ENCODE measurements at places on chromosomes 5 and 9.

- no peak for DNase-seq
Observed at GRCh38 chr5:33795496-33795895, 96.3 kb downstream of the ADAMTS12 start.

GRCh38 chr5:174581479-174581878 lies 142.9 kb upstream of the MSX2 start:
- DNase-seq: no peak

GRCh38 chr9:23375511-23375910 lies 450.5 kb downstream of the ELAVL2 start:
- no peak for DNase-seq

DNA sequence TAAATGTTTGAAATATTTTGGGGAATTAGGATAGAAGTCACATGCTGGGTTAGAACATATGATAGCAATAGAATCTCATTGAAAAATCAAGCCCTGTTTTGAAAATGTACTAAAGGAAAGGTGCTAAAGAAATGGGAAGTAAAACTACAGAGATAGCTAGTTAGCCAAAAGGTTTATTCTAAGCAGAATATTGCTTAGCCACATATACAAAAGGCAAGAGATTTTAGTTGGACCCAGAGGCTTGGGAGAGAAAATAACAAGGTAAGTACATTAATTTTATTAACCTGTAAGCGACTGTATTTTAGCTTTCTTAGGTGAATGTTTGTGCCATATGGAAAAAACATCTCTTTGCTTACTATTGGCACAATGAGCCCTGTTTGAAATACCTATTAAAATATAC lies 108.3 kb downstream of the RPS23 start:
- DNase-seq: no peak

- DNase-seq: no peak
Observed at GRCh38 chr9:3730511-3730922, 204.7 kb upstream of the RFX3 start.

GRCh38 chr9:38445154-38446043 lies 21.1 kb upstream of the IGFBPL1 start:
- no peak for DNase-seq

- no peak for DNase-seq
Observed at GRCh38 chr9:706606-707459, 134.7 kb upstream of the DMRT1 start.

DNA sequence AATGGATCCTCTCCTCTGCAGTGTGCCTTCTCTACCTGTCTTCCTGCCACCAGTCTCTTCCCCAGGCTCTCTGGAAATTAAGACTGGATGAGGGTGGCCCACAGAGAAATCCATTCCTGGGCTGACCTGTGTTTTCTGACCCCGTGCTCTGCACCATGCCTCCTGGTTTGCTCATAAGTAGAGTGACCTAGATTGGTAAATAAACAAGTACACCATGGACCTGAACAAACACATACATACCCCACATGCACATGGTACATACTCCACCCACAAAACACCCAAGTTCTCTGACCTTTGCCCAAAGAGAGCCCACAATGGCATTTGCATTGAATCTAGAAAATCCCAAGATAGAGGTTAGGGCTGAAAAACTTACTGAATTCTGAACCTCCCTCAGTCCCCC lies 77.5 kb upstream of the PLPP6 start:
- DNase-seq: no peak

GRCh38 chr5:9188131-9188530 lies 357.7 kb downstream of the SEMA5A start:
- no peak for DNase-seq

DNA sequence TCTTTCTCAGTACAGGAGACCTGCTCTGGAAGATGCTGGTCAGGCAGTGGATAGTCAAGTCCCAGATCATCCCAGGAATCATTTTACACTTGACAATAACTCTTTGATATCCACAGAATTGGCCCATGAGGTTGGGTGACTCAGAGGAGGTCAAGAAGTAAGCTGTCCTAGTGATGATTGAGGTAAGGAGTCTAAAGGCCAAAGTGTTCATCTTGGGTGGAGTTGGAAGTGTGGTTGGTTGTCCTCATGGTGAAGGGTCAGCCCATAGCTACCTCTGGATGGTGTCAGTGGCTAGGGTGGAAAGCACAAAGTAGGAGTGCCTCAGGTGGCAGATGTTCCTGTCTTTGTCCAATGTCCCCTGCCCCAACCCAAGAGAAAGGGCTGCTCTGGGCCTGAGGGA lies 24.1 kb upstream of the RCL1 start:
- DNase-seq: no peak

- no peak for DNase-seq
Observed at GRCh38 chr5:73418244-73418691, 30.3 kb downstream of the FOXD1 start.

GRCh38 chr9:124735121-124735520 lies 36.0 kb downstream of the NR6A1 start:
- DNase-seq: no peak

- no peak for DNase-seq
Observed at GRCh38 chr5:54799645-54800044, 185.7 kb downstream of the ESM1 start.

DNA sequence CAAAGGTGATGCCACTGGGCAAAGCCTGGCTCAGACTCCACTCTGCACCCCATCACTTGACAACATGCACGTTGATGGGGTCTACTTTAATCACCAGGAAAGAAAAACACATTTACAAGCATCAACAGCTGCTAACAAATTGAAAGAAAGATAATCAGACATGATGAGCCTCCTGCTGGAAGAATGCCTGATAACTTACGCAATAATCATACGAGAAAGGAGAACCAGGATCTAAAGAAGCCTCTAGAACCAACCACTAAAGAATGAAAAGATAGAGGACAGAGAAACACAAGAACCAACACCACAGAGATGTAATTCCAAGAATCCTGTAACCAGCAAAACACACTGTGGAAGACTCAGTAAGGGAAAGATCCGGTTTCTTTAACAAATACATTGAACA lies 120.3 kb upstream of the ICE1 start:
- DNase-seq: no peak

GRCh38 chr5:32249668-32250067 lies 63.1 kb downstream of the MTMR12 start:
- DNase-seq: no peak

- DNase-seq: no peak
Observed at GRCh38 chr9:38213631-38214299, 144.7 kb upstream of the SHB start.

DNA sequence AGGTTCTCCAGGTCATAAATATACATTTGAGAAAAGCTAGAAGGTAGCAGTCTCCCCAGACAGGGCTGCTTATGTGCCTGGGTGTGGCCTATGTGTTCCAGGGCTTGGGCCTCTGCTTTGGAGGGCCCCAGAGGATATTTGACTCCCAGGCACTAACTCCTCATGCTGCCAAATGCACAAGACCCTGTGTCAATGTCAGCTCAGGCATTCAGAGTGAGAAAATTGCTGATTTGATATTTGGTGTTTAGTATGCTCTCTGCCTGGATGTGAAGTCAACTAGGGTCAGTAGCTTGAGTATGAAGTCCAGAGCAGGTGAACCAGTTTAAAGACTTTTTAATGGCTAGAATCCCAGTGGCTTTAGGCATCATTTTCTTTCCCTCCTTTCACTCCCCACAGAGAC lies 57.5 kb upstream of the IL7R start:
- DNase-seq: no peak

DNA sequence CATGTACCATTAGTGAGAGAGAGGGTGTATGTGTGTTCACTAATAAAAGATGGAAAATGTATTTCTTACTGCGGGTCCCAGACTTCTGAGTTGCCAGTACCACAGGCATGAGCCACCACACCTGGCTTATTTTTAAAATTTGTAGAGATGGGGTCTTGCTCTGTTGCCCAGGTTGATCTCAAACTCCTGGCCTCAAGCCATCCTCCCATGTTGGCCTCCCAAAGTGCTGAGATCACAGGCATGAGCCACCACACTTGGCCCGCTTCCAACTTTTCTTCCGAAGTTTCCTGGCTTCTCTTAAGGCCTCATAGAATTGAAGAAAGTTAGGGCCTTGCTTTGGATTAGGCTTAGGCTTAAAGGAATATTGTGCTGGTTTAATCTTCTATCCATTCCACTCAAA lies 40.4 kb upstream of the F2RL2 start:
- DNase-seq: no peak

DNA sequence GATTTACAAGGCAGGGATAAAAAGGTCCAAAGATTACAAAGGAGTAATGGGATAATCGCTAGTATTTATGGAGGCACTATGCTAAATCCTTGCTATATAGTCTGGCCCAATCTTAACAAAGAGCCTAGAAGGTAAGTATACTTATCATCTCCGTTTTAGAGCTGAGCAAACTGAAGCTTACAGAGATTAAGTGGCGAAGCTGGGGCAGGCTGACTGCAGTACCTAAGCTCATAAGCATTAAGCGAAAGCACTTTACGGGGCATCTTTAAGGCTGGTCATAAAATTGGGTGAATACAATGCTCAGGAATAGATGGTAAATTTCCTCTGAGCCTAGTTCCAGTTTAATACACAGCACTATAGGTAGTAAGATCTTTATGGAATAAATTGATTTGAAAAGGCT lies 30.0 kb upstream of the ZNF366 start:
- no peak for DNase-seq

- peak; percentile 66 for DNase-seq
Observed at GRCh38 chr5:59768152-59769040, 125.1 kb downstream of the PDE4D start.

DNA sequence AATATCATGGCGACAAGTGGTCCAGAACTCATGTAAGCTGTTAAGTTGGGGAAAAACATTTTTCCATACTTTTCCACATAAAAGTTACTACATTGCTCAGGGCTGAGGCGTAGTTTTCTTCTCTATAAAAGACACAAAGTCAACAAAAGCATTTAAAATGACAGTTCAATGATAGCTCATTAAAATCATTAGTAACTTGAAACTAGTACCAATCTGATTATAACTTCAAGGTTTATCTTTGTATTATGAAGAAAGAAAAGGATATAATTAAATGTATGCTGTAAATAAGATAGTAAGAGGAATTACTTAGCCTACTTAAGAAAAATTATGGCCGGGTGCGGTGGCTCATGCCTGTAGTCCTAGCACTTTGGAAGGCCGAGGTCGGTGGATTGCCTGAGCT lies 9.9 kb downstream of the NME5 start:
- no peak for DNase-seq

GRCh38 chr5:168324859-168325630 lies 33.6 kb downstream of the WWC1 start:
- no peak for DNase-seq

DNA sequence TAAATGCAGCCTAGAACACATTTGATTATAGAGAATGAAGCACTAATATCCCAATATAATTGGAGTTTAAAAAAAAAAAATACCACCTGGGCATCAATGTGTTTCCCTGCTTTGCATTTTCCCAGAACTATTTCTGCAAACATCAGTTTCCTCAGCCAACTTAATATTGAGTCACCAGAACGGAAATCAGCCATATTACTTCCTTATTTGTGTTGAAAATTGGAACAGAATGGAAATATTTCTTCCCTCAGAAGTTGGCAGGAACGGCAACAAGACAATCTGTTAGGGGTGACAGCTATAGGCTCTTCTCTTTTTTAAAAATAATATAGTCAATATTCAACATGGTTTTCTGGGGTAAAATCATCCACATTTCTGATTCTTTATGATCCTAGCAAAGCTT lies 4.0 kb downstream of the MFAP3 start:
- DNase-seq: no peak

DNA sequence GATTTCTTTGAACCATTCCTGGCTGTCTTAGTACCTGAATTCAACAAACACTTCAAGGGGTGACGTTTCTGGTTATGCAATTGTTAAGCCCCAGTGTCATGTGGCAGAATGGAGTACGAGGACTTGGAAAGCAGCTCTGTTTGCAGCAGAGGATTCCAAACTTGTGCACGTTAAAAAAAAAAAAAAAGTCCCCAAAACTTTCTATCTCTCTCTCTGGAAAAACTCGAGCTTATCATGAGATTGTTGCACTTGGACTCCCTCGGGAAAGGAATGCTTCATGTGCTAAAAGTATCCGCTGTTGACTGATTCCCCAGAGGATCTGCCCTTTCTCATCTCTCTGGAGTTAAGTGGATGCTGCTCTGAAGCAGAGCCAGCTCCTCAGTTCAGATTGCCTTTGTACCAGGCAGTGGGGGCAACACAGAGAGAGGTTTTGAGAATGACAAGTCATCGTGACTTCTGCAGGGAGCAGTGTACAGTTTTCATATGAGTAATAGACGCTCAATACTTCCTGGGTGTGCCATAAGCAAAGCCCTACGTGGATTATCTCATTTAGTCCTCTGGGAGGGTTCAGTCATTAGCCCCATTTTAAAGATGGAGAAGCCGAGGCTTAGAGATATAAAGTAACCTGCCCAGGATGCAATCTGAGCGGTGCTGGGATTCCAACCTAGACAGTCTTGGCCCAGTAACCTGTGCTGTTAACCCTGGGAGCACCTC lies 28.1 kb downstream of the TMOD1 start:
- no peak for DNase-seq

GRCh38 chr5:143882520-143882919 lies 70.6 kb downstream of the HMHB1 start:
- no peak for DNase-seq

DNA sequence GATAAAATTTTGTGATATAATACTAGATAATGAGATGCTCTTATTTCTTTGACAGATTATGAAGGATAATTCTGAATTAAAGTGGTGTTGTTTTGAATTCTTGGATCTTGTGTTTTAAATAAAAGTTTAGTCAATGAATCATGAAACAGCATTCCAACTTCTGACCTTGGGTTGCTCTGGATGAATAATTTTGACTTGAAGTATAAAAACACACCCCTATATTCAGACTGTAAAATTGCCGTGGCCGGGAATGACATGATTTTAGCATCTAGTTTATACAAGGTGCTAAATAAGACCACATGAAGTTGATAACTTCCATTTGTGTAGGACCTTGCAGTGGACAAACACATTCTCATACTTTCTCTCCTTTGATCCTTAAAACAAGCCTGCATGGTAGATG lies 67.2 kb upstream of the DAP start:
- no peak for DNase-seq

DNA sequence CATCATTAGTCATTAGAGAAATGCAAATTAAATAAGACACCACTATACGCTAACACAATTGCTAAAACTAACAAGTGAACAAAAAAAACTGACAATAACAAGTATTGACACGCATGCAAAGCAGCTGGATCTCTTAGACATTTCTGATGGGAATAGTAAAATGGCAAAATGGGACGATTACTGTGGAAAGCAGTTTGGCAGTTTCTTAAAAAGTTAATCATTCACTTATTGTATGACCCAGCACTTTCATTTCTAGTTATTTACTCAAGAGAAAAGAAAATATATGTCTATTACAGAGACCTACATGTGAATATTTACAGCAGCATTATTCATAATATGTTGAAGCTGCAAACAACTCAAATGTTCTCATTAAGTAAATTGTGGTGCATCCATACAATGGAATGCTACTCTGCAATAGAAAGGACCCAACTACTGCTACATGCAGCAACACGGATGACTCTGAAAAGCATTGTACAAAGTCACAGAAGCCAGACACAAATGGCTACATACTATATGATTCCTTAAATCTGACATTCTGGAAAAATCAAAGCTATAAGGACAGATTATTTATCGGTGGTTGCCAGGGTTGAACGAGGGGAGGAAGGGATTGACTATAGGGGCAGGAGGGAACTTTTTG lies 96.8 kb upstream of the ITGA2 start:
- no peak for DNase-seq

GRCh38 chr9:93613174-93613573 lies 36.8 kb downstream of the PHF2 start:
- no peak for DNase-seq
